ENCODE measurements at places on chromosomes 2 and 18. TPM values are rescaled to one million over a fixed set of nuclear protein-coding genes. Genes with fewer than 3 reads are reported as not detected.

The SERPINB13 gene
- not detected for total RNA-seq

The SPP2 gene
- not detected for total RNA-seq

The CD302 gene
- 16.4 TPM for total RNA-seq

The STARD6 gene
- total RNA-seq: not detected

The TDRD15 gene
- total RNA-seq: not detected

GRCh38 chr18:27976806-27977408 lies 200.0 kb downstream of the CDH2 start:
- no peak for DNase-seq

DNA sequence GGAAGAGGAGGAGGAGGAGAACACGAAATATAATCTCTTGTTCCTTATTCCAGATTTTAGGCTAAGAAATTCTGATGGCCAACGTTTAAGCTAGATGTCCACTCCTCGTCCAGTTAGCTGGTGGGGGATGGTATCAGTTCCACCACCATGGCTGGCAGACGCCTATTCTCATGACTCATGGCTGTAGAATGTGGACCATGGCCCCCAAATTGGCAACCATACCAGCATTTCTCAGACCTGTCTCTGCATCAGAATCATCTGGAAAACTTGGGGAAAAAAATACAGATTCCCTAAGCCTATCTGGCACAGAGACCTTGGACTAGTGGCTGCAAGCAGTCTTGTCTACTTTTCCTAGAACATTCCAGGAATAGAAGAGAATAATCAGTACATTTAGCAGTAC lies 267.7 kb upstream of the SIX2 start:
- peak; percentile 67 for DNase-seq

DNA sequence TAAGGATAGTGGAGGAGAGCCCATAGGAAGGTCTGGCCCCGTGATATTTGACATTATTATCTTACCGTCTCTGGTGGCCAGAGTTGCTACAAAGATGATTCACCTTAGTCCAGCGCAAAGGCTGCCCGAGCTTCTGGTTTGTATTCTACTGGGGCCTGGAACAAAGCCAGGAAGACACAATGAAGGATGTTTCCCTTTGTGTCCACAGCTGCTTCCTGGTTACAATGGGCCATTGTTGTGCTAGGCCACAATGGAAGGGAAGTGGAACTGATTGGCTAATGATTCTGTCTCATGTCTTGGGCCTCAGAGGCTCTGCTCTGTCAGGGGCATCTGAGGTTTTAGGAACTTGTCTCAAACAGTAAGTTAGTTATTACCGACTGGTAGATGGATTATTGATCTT lies 132.2 kb downstream of the TDRD15 start:
- no peak for DNase-seq

DNA sequence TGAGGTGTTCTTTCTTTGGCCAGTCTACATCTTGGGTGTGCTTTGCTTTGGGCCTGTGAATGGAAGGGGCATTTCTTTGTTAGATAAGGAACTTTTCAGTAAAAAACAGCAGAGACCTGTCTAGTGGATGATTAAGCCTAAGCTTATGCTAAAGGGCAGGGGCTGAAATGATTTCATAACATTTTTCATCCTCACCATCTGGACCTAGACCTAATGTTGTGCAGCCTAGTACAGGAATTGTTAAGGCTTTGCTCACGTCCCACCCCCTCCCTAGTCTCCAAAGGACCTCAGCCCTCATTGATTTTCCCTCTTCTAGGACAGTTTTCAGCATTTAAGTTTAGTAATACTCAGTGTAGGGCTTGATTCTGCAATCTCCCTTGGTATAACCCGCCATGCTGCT lies 111.8 kb downstream of the PRKCE start:
- no peak for DNase-seq

DNA sequence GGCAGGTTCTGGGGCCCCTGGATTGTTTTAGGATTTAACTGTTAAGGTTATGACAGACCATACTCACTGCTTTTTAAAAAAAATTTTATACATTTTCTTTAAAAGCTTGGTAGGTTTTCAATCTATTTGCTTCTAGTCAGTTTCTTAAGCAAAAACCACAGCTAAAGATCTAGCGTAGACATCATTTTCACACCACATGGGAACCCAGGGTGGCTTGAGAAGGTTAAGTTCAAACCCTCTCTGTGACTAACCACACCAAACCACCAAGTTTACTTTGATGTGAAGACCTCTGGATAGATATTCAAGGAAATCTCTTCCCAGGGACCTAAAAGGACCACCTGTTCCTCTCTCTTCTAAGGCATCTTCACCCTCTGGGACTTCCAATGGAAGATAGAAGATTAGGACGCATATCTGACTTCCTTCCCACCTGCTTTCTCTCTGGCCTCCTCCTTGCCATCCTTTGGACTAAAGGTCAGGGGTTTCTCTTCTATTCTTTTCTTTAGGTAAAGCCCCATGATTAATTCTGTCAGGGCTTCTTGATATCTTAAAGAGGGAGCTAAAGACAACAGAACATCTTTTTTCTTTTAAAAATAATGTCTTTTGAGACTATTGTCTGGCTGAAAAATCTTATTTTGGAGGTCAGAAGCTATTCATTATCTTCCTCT lies 32.3 kb downstream of the FOSL2 start:
- no peak for DNase-seq

DNA sequence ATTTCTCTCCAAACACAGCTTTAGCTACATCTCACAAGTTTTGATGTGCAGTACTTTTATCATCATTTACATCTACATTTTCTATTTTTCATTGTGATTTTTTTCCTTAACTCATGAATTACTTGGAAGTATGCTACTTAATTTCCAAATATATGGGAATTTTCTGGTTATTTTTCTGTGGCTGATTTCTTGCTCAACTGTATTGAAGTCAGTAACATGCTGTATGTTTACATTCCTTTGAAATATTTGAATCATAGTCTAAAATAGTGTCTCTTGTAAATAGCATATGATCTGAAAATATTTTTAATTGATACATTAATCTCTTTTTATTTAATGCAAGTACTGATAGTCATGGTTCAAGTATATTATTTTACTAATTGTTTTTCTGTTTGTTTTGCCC lies 26.0 kb upstream of the GALNT5 start:
- no peak for DNase-seq

GRCh38 chr2:235149240-235149659 lies 197.4 kb downstream of the SH3BP4 start:
- DNase-seq: peak; percentile 88

- DNase-seq: no peak
Observed at GRCh38 chr2:199465988-199466691, 8.4 kb upstream of the SATB2 start.

DNA sequence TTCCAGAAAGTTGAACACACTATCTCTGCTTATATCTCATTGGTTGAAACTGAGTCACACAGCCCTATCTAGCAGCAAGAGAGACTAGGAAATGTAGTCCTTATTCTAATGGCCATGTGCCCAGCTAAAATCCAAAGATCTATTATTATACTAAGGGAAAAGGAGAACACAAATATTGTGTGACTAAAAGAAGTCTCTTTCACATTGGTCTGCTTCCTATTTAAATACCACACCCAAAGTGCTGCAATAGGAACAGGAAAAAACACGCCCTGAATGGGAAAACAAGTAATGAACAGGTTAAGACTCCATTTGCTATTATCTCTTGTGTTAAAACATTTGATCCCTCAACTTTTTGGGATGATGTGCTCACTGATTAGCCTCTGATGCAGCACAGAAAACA lies 86.8 kb upstream of the BARD1 start:
- DNase-seq: no peak

- DNase-seq: no peak
Observed at GRCh38 chr18:31233621-31234275, 71.1 kb upstream of the DSC1 start.

DNA sequence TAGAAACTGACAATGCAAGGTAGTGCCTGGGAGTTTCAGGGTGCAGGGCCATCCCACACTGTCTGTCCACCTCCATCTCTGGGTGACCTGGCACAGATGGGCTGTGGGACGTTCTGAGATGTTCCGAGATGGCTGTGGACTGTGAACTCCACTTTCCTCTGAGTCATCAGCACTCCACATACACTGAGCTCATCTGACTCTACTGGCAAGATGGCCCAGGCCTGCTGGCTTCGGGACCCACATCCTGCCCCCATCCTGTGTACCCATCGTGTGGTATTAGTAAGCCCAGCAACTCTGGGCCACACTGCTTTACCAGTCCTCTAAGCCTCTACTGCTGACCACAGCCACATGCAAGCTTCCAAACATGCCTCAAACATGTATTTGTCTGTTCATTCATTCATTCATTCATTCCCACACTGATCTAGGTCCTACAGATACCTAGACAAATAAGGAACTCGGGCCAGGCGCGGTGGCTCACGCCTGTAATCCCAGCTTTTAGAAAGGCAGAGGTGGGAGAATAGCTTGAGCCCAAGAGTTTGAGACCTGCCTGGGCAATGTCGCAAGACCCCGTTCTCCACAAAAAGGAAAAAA lies 124.8 kb upstream of the CXCR4 start:
- DNase-seq: no peak

DNA sequence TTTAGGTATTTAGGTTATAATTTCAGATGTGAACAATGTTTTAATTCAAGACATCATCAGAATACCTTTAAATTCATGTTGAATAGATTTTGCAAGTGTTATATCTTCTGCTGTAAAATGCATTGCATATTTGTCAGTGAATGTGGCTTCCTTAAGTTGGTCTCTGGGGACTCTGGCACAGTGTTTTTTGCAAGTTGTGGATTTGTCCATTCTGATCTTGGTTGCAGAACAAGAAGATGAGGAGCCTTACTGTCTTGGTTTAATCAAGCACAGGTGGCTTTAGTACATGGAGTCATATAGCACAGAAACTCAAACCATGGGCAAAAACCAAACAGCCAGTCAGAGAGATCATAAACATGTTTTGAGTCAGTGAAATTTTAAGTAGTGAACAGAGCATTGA lies 135.7 kb downstream of the ARHGAP28 start:
- no peak for DNase-seq
